ENCODE measurements at places on chromosomes 5 and 9.
A peak's percentile ranks its signal among the peaks of the same experiment; 100 is the strongest.

DNA sequence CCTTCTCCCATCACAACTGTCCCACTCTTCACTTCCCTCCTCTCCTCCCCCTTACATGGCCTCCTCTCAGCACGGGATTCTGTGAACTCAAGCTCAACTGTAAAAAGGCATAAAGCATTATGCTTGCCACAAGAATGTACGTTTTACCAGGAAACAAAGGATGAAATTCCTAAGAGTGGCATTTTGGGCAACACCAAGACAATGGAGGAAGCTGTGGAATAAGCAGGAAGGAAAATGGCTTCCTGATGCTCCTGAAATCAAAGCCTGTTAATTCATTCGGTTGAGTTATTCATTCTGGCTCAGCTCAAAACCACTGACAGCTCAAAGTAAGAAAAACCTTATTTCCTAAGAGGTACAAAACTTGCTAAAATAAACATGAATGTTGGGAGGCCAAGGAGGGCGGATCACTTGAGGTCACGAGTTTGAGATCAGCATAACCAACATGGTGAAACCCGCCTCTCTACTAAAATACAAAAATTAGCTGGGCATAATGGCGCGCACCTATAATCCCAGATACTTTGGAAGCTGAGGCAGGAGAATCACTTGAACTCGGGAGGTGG, 40.8 kb upstream of the DMRT1 start:
- no peak for DNase-seq

- DNase-seq = no peak
Observed at GRCh38 chr5:80967500-80968181, 7.5 kb downstream of the RASGRF2 start.

DNA sequence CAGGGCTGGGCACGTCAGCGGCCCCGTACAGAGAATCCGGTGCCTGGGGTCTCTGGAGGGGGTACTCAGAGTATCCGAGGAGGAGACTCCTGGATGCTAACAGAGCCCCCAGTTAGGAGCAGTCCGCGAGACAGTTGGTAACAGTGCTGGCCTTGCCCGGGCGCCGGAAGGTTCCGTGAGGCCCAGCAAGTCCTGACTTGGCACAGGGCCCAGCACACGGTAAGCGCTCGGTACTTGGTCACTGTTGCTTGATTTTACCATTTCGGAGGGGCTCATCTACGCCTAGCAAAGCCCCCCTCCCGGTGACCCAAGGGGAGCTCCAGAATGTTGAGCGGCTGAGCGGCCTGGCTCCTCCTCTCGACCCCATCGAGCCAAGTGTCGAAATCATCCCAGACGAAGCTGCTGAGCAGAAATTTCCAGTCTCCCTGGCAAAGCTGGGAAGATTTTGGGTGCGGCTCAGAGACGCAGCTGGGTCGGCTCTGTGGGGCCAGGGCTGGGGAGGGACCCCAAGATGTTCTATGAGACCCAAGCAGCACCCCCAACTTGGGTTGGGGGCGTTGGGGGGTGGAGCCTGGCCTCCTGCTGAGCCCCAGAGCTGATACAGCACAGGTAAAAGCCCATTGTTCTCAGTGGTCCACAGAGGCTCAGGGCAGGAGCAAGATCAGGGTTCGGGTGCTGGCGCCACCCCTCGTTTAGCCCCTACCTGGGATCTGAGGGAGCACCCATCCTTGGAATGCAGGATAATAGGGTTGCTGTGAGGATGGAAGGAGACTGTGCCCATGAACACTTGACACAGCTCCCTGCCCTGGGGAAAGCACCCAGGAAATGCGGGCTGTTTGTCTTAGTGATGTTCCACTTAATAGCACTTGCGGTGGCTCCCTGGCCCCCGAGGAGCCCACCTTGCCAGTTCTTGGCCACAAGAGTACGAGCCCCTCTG, 137.2 kb downstream of the C9orf50 start:
- no peak for DNase-seq

GRCh38 chr9:112486221-112487007, at the start of gene KIAA1958:
Gene KIAA1958 (plus strand): TSS chr9:112486827. CDS start chr9:112574081, 87,254 bp downstream.
- DNase-seq = peak; percentile 53

- no peak for DNase-seq
Observed at GRCh38 chr9:108273988-108274387, 581.8 kb downstream of the ACTL7B start.

GRCh38 chr9:100595391-100596199, 17.7 kb downstream of the CAVIN4 start:
- no peak for DNase-seq

DNA sequence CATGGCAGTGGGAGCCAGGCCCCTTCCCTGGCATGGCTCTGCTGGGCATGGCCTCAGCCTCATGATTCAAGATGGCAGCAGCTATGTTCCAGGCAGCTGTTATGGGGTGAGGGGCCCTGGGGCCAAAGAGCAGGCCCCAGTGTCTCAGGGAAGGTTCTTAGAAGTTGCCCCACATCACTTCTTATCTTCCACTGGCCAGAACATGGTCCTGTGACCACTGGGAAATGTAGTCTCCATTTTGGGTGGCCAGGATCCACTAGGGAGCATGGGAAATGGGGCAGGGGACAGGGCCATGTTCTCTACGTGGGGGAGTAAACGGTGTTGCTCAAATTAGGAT, 18.3 kb downstream of the SUSD3 start:
- DNase-seq = no peak

DNA sequence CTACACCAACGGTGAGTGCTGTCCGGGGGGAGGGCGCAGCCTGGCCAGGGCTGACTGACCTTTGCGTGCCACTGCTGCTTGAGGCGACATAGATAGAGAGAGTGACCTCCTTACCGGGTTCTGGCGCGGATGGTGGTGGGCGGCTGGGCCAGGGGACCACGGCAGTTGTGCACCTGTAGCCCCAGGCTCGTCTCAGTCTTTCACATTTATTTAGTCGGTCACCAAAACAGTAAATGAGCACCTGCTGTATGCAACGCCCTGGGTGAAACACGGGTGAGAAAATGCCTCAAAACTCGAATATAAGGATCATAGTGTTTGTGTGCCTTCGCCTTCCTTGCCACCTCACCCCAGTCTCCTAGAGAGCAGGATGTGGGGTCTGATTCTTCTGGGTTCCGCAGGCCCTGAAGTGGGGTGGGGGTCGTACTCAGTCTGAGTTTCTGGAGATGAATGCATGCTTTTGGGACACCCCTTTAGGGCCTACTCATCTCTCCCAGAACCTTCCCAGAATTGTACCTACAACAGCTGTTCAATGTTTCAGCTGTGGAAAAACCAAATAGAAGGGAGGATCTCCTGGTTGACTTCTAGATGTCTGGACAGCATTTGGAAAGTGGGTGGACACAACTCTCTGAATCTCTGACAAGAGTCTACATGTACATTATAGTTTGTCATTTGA, 714 bp downstream of the SEC24A start:
- DNase-seq = no peak

- DNase-seq = no peak
Observed at GRCh38 chr9:134686896-134687295, 45.3 kb downstream of the COL5A1 start.

GRCh38 chr5:134398609-134399155, 13.0 kb downstream of the CDKN2AIPNL start:
- DNase-seq = no peak

GRCh38 chr5:136427426-136427825, 62.1 kb upstream of the TRPC7 start:
- no peak for DNase-seq

DNA sequence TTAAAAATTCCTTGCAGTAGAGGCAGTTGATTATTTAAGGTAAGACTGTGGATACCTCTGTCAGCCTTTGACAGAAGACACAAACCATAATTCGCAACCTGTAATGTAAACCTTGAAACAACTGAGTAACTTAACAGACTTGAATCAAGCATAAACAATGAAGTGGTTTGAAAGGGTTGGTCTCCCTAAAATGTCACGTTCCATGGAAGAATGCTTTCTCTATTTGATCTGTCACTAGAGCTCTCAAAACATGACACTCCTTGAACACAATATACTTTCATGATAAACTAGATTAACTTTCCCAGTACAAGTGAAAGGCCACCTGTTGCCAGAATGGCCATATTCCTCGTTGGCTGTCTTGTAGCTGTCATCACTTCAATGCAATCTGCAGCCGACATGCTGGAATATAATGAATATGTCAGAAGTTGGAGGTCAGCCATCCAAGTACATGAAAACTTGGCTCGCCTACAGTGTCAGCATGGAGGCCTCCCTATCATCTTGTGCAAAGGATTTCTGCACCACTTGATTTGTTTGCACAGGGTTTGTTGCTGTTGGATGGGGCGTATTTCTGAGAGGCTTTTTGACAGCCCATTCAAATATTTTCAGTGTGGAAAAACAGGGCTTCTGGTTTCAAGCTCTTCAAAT, 228.0 kb downstream of the TLE4 start:
- DNase-seq = no peak

DNA sequence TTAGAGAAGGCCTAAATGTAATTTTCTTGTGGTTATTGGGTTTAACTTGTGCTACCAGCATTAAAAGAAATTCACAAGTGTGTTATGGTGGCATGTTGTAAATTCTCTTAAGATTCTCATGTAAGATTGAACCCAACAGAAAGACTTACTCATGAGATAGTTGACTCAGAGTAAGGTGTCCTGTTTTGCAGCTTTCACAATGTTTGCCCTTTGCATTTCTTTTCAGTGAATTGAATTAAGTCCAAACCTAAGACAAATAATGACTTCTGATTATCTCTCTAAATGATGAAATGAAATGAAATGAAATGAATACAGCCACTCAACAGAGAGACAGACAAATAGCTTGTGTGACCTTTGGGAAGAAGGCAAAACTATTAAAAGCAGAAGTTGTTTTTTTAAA, 1696.9 kb upstream of the WWC1 start:
- DNase-seq = no peak

- no peak for DNase-seq
Observed at GRCh38 chr5:74337254-74337983, 303.1 kb downstream of the ENC1 start.

- no peak for DNase-seq
Observed at GRCh38 chr9:135714242-135715055, 12.5 kb downstream of the KCNT1 start.

DNA sequence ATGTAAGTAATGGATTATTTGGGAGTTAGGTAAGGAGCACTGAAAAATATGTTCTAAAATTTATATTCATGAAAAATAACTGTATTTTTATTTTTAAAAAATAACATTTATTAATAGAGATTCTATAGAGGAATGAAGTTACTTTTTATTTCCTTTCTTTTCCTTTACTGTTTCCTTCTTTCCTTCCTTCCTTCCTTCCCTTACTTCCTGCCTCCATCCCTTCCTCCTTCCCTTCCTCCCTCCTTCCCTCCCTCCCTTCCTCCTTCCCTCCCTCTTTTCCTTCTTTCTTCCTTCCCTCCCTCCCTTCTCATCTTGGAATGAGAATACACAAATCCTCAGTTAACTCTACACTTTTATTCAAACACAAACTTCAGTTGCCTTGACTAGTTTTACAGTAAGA, 560.1 kb downstream of the RAB3C start:
- no peak for DNase-seq

- DNase-seq = no peak
Observed at GRCh38 chr9:72579190-72579589, 57.8 kb downstream of the TMC1 start.

DNA sequence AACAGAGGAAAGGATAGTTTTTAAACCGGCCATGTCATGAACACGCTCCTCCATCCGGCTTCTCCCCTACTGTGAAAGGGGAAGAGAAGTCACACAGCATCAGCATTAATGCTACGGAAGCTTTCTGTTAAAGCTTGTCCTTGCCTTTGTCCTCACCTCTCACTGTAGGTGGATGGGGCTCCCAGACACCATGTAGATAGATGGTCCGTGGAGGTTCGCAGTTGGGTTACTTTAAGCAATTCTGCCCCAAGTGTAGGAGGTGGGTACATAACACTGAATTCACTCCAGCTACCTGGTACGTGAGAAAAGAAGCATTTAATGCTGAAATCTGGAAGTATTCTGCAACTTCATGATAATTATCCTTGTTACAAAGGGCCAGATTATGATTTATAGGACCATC, 165.8 kb downstream of the BAAT start:
- no peak for DNase-seq

DNA sequence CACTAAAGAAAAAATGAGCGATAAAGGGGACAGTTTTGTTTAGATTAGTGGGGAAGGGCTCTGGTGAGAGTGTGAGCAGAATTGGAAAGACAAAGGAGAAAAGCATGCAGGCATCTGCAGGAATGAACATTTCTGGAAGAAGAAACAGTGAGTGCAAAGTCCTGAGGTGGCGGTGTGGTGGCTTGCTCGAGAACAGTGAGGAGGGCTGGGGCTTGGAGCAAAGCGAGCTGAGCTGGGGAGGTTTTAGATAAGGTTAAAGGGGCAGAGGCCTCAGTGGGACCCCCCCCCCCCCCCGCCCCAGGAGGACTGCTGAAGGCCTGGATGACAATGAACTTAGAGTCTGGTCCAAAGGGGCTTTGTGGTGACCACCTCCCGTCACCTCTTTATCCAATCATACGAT, 202.7 kb upstream of the MVB12B start:
- DNase-seq = no peak

DNA sequence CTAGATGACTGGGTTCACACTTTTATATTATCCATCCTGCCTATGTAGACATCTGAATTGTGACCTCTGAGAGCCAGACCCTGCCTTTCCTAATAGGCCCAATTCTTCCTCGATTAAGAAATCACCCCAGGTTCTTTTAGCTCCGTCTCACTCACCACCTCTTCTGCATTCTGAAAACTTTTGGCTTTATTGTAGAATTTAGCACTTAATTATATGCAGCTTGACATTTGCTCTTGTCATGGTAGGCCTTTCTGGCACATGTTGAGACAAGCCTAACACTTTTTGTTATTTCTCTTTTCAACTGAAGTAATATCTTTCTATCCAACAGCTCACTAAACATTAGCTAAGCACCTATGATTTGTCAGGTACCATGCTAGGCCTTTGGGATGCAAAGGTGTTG, 163.3 kb downstream of the INSYN2B start:
- no peak for DNase-seq

- peak; percentile 74 for DNase-seq
Observed at GRCh38 chr9:128786681-128787601, at the start of gene TBC1D13. Gene TBC1D13 (plus strand): TSS chr9:128787253. CDS start chr9:128787354, 101 bp downstream.

- DNase-seq = no peak
Observed at GRCh38 chr5:161105525-161105924, 253.5 kb upstream of the ATP10B start.

- no peak for DNase-seq
Observed at GRCh38 chr9:125262294-125262991, 817 bp downstream of the GAPVD1 start.

- DNase-seq = no peak
Observed at GRCh38 chr5:81010336-81011169, 50.4 kb downstream of the RASGRF2 start.

DNA sequence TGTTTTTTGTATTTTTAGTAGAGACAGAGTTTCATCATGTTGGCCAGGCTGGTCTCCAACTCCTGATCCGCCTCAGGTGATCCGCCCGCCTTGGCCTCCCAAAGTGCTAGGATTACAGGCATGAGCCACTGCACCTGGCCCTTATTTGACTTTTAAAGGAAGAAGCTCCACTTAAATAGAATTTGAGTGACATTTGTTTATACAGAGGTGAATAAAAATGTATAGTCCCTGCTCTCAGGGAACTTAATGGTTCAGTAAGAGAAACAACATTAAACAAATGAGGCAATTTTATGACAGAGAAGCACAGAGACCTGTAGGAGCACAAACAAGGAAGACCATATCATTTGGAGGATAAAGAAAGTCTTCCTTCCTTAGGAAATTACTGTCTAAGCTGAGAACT, 65.7 kb downstream of the C9orf152 start:
- no peak for DNase-seq
